Activated CD8-positive, alpha-beta memory T cell treated with anti-CD3 and anti-CD28 coated beads, Interleukin-2, amount 10 ng/mL, durations not matched to agents 7 days and 5 days (primary cell): ENCODE measurements at places on chromosomes 16 and 17. TPM values are rescaled to one million over a fixed set of nuclear protein-coding genes. Genes with fewer than 3 reads are reported as not detected.
A peak's percentile ranks its signal among the peaks of the same experiment; 100 is the strongest.

- DNase-seq = no peak
These were observed 99.7 kb downstream of the CDH8 start for GRCh38 chr16:61936522-61936921.

DNA sequence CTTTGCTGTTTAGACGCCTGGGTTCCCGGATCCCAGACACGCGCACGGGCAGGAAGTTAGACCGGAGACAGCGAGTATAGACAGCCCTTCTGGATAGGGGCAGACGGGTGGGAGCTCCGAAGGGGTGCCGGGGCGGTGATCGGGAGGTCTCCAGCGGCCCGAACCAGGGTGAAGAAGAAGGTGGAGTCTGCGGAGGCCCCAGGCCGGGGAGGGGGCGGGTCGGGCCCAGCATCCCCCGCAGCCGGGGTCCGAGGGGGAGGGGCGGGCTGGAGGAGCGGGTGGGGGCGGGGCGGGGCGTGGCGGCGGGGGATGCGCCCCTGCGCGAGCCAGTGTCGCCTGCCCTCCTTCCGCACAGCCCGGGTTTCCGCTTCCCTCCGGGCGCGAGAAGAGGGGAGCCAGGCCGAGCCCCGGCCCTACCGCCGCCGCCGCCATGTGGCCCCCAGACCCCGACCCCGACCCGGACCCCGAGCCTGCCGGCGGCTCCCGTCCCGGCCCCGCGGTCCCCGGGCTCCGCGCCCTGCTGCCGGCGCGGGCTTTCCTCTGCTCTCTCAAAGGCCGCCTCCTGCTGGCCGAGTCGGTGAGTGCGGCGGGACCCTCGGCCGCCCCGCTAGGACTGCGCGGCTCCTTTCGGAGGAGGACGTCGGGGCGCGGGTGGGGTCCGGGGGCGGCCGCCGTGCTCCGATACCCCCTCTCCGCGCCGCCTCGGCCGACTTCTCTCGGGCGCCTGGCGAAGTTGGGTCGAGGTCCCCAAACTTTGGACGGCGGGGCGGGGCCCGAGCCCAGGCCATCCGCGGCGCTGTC is at the start of gene CMTM3:
Gene CMTM3 (plus strand): TSS at position 329 of the 801 bp plus-strand sequence. CDS start 102 bp downstream, at position 431.
- peak; percentile 82 for DNase-seq

DNA sequence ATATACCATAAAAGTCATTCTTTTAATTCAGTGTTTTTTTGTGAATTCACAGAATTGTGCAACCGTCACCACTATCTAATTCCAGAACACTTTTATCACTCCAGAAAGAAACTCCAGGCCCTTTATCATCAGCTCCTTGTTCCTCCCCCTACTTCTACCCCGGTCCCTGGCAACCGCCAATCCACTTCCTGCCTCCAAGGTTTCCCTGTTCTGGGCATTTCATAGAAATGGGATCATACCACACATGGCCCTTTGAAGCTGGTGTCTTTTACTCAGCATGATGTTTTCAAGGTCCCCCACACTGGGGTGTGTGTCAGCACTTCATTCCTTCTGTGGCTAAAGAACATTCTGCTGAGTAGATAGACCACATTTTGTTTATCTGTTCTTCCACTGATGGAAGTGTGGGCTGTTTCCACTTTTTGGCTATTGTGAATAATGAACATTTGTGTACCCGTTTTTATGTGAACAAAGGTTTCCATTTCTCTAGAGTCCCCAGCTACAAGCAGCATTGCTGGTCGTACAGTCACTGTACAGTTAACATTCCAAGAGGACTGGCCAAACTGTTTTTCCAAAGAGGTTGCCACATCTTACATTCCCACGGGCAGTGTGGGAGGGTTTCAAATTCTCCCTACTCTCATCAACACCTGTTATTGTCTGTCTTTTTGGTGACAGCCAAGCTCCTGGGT is 75.8 kb upstream of the ZNF469 start:
- no peak for DNase-seq

- DNase-seq = no peak
These were observed 18.8 kb downstream of the TTYH2 start for GRCh38 chr17:74231928-74232907.

- DNase-seq = no peak
These were observed 69.3 kb downstream of the STXBP4 start for GRCh38 chr17:55037828-55038227.

- DNase-seq = peak; percentile 45
These were observed 26.1 kb upstream of the MLKL start for GRCh38 chr16:74726716-74727115.

- no peak for DNase-seq
These were observed 17.9 kb upstream of the GPT2 start for GRCh38 chr16:46866286-46866685.

DNA sequence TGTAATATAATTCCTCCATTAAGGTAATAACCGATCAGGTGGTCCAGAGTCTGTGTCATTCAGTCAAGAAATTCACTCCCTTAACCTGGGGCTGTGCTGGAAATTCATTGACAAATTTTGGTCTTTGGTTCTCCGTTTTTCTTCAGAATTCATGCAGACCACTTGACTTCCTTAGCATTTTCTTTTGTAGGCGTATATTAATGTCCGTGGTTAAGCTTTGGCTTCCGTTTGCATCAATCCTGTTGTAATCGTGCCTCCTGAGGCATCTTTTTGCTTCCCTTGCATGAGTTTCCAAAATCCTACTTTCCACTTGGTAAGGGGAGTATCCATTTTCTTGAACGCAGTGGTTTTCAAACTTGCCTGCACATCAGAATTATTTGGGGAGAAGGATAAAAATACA is 9.0 kb downstream of the LRRC37B start:
- no peak for DNase-seq

GRCh38 chr16:14179116-14179515 is 108.0 kb downstream of the MRTFB start:
- DNase-seq = no peak

Gene KRTAP9-6
- total RNA-seq = not detected

Gene SEZ6
- not detected for total RNA-seq

Gene FZD2
- 0.30 TPM for total RNA-seq

Gene ABCC3
- not detected for total RNA-seq

Gene PDILT
- total RNA-seq = not detected

Gene NT5C
- total RNA-seq = 65.2 TPM

Gene PABPN1L
- total RNA-seq = not detected

Gene PLD6
- 5.2 TPM for total RNA-seq
